ENCODE measurements at places on chromosomes 11 and 22. TPM values are rescaled to one million over a fixed set of nuclear protein-coding genes. Genes with fewer than 3 reads are reported as not detected.

- no peak for DNase-seq
Measured at GRCh38 chr11:79428406-79428805, 12.4 kb downstream of the TENM4 start.

DNA sequence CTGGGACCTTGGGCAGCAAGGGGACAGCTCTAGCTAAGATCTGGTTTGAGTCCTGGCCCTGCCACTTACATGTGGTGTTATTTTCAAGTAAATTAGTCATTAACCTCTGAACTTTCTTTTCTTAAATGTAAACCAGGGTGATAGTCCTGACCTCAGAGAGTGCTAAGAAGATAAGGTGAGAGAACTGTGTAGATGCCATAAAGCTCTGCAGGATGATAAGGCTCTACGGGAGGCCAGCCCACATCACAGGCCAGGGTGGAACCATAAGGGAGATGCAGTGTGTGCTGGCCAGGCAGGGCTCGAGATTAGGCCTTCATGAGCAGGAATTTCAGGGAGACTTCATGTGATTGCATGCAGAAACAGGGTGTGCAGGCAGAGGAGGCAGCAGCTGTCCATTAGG, 24.2 kb downstream of the NECTIN1 start:
- DNase-seq = no peak

DNA sequence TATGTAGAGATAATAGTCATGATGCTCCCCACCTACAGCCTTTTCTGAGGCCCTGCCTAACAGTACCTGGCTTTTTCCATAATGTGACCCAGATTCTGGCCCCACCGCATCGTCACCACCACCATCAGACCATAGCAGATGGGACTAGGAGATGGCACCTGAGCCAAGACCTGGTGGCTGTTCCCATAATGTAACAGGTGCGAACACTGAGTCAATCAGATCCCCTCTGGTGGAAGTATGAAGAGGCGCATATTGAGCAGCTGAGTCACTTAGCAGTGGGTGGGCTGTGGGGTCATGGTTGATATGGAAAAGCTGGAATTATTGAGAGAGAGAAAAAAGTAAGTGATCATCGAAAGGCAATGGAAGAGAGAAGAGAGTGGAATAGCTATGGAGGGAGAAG, 578.0 kb upstream of the CADM1 start:
- DNase-seq = no peak

The PTGDR2 gene
- not detected for total RNA-seq

DNA sequence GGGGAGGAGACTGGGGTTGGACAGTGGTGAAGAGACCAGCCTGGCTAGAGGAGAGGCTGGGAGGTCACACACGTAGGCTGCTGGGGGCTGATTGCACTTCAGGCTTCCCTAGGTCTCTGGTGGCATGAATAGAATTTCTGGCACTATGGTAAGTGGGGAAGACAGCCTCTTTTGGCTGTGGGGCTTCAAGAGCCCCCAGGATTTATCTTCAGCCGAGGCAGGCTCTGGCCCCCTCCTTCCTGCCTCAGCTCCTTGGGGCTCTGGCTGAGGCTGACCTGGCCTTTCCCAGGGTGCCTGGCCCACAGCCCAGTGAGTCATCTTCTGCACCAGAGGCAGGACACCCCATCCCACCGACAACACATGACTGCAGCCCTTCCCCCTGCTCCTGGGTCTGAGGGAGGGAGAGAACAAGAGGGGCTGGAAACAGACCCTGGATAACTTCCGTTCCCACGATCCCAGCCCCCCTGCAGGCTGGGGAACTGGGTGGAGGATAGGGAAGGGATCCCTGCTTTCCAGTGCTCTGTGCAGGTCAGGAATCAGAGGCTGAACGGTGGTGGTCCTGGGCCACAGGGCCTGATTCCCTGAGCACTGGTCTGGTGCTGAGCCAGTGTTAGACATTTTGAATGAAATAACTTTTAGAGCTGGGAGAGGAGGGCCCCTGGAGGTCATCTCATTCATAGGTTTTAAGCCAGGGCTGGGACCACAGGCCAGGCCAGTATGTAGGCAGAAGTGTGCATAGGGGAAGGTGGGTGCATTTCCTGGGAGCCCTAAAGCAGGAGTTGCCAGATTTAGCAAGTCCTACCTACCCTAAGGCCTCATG, 26.5 kb downstream of the ARHGEF17 start:
- DNase-seq = peak; percentile 96

DNA sequence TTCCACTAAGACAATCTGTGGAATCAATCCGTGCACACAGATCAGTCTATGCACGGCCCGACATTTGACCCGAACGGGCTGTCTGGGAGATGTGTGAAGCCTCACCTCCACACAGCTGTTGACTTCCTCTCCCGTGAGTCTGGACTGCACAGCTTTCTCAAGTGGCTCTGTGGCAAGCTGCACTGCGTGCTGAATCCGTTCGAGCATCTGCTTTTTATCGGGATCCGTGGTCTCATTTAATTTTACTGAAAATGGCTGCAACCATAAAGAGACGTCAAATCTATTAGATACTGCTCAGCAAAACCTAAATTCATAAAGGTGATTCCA, 19.3 kb downstream of the CARS1 start:
- no peak for DNase-seq

DNA sequence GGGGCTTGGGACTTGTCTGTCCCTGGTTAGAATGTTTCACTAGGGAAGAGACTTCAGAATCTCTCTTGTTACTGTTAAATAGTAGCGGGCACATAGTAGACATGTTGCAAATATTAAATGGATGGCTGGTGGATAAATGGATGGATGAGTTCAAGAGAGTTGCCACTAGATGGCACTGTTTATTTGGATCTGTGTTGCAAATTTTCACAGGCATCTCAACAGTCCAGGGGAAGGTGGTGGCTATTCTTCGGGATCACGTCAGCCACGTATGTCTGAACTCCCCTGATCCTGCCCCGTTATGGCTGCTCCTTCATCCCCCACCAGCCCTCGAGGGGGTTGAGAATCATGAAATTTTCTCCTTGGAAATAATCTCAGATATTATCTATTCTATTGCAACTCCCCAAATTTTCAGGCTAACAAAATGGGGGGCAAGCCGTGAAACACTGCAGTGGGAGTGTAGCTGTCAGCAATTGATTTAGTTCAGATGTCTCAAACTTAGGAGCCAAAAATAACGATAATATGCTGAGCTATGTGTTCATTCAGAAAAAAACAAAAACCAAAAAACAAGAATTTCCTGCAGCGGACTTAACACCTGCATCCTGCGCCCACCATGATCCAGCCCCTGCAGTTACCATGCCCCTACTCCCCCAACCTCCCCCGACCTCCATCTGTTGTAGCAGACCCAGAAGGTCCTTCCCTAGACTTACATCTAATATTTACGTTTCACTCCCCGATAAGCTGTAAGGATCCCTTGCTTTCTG, 29.1 kb upstream of the BIRC3 start:
- peak; percentile 17 for DNase-seq

GRCh38 chr11:33258631-33259205, 1.5 kb downstream of the HIPK3 start:
- peak; percentile 14 for DNase-seq

DNA sequence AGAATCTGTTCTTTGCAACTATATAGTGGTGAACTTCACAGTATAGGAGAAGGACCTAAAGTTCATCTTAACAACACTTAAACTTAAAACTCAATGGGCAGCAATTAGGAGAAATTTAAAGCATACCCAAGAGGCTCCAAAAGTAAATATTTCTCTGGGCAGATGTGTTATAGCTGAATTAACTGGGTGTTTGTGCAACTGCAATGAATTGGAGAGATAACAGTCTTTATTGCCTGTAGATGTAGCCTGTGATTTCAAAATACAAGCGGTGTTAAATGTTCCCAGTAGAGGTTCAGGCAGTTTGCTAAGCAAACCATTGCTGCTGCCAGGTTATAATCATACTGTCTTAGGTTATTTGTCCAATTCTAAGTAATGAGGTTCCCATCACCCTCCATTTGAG, 294.1 kb upstream of the MTNR1B start:
- no peak for DNase-seq

The OR2AG1 gene
- not detected for total RNA-seq
